ENCODE measurements at places on chromosomes 12 and 14.
A peak's percentile ranks its signal among the peaks of the same experiment; 100 is the strongest.

DNA sequence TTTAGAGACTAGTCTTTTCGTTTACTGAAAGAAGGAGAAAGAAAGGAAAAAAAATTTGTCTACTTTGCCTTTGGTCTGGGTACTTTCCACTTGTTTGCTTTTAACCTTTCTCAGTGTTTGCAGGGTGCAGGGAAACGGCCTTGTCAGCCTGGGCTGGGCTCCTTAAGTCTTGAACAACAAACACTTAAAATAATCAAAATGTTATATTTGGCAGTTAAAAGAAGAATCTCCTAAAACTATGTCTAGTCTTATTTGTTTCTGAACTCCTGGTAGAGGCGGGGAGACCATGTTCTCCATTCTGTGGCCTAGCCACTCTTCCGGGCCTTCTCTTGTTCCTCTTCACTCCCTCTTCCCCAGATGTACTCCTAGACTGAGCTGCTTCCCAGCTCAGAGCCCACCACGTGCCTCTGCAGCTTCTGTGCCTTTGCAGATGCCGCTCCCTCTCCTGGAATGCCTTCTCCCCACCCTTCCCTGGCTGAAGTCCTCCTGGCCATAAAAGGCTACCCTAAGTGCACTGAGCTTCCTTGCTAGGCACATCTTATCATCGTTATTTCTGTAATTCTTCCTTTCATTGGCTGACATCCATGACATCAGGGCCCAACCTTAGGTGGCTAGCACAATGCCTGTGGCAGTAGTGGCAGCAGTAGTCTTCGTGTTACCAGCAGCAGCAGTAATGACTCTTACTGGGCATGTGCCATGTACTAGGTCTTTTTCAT is 432.9 kb downstream of the ZFP36L1 start:
- peak; percentile 78 for DNase-seq

DNA sequence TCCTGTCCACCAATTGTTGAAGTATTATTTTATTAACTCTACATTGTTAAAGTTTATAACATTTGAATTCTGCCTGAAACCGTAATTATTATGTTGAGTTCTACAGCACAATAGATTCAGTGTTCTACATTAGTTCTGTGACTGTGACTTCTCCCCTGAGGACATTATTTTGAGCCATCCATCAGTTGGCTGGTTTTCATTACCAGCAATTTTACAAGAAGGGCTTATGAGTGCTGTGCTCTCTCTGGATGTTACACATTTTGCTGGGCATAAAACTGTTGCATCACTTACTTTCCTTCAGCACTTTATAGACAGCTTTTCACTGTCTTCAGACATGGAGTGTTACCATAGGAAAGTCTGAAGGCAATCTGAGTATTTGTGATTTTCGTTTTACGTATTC is 118.2 kb upstream of the KITLG start:
- DNase-seq, result no peak

DNA sequence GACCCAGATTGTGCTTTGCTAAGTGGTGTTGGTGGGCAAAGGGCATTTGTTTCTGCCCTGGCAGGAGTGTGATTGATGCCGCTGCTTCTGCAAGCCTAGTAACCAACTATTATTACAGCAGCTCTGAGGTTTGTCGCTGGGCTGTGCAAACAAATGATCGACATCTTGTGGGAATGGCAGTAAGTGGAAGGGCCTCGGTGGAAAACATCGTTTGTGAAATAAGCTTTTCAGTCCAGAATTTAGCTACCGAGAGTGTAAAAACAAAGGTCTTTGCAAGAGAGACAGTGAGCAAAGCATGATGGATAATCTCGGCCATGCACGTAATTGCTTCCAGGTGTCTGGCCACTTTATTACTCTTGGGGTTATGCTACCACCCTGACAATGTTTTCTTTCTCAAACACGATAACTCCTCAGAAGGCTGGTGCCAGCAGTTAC is 397.7 kb upstream of the PRICKLE1 start:
- DNase-seq, result no peak

DNA sequence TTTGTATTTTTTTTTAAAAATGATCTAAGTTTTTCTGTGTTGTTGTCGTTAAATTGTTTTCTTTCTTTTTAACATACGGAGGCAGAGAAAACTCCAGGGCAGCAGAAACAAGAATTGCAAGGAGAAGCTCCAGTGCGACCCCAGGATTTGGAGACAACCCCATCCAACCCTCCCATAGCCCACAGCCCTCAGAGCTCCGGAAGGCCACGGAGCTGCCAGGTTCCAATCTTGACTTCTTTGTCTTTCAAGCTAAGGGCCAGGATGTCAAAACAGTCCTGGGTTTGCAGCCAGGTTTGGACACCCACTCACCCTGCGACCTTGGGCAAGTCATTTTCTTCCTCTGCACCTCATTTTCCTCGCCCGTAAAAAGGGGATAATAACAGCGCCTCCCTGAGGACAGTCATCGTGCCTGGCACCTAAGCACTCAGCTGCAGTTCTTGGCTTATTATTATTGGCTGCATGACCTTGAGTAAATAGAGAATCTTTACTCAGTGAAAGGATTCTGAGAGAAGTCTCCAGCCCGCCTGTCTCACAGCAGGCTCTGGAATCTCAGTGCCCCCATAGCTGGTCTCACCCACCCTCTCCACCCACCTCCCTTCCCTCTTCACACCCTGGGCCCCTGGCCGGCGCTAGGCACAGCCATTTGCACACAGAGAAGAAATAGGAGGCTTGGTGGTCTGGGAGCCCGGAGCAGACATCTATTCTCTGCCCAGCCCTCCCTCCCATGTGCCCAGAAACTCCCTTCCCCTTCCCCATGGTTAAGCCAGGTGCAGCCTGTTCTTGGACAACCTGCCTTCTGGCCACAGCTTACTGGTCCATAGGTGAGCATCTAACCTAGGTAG is 79.4 kb upstream of the BCL11B start:
- DNase-seq, result no peak

DNA sequence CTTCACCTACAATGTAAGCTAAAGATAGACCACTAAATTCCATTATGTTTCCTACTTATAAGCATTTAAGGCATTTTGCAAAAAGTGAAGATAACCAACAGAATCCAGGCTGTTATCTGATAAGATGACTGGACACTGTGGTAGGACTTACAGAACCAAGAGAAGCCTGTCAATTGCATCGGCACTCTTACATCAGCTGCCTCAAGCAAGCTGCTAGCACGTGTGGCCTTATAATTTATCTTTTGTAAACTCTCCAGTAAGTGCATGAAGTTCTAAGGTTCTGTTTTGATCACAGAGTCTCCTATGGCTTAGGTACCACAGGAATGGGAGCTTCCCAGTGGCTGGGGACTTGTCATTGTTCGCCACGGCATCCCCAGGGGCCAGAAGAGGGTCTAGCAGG is 88.7 kb downstream of the TRAFD1 start:
- DNase-seq, result no peak
